ENCODE measurements at places on chromosomes 13 and 19.
A peak's percentile ranks its signal among the peaks of the same experiment; 100 is the strongest.

- DNase-seq, result no peak
These were observed 393.1 kb downstream of the KLF12 start for GRCh38 chr13:73741111-73741510.

GRCh38 chr13:92804346-92804745 is 422.3 kb upstream of the GPC6 start:
- DNase-seq, result no peak

DNA sequence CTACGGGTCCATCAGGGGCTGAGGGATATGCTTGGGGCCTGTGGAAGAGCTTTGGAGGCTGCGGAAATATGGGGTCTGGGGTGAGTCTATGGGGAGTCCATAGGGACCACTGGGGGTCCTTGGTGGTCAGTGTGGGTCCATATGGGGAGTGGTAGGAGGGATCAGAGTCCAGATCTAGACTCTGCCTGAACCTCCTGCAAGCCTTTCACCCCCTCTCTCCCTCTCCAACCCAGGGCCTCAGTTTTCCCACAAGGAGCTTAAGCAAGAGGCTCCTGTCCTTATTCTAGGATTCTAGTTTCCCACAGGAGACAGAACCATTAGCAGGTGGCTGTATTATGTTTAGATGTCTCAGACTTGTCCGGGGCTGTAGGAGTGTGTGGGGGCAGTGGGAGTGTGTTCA is 161.9 kb upstream of the TSHZ3 start:
- DNase-seq, result no peak

GRCh38 chr13:20826843-20827560 is 53.2 kb upstream of the EEF1AKMT1 start:
- DNase-seq, result no peak

GRCh38 chr19:52140032-52140710 is 433 bp upstream of the ZNF616 start:
- peak; percentile 52 for DNase-seq

GRCh38 chr19:55554741-55555152 is 9.4 kb upstream of the SBK3 start:
- no peak for DNase-seq

GRCh38 chr19:39533003-39533512 is 406 bp upstream of the EID2B start:
- no peak for DNase-seq

DNA sequence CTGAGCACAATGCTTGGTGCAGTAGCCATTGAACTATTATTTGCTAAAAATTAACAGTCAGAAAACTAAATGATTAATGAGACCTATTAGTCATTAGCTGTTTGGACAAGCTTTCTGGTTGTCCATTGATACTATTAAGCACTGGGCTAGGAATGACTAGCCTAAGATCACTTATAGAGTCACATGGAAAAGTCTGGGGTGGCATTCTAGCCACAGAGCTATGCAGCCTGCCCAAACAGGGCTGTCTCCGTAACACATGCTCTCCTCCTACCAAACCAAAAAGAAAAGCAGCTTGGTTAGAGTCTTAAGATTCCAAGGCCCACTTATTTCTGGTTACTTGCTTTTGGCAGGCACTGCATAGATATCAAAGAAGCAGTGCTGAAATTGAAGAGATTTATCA is 193.5 kb upstream of the NBEA start:
- DNase-seq, result peak; percentile 60

DNA sequence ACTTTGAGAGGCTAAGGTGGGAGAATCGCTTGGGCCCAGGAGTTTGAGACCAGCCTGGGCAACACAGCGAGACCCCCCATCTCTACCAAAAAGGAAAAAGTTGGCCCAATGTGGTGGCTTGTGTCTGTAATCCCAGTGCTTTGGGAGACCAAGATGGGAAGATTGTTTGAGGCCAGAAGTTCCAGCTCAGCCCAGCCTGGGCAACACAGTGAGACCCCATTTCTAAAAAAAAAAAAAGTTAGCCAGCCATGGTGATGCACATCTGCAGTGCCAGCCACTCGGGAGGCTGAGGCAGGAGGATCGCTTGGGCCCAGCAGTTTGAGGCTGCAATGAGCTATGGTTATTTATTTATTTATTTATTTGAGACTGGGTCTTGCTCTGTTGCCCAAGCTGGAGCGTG is 41.3 kb downstream of the CYP4F22 start:
- DNase-seq, result no peak

DNA sequence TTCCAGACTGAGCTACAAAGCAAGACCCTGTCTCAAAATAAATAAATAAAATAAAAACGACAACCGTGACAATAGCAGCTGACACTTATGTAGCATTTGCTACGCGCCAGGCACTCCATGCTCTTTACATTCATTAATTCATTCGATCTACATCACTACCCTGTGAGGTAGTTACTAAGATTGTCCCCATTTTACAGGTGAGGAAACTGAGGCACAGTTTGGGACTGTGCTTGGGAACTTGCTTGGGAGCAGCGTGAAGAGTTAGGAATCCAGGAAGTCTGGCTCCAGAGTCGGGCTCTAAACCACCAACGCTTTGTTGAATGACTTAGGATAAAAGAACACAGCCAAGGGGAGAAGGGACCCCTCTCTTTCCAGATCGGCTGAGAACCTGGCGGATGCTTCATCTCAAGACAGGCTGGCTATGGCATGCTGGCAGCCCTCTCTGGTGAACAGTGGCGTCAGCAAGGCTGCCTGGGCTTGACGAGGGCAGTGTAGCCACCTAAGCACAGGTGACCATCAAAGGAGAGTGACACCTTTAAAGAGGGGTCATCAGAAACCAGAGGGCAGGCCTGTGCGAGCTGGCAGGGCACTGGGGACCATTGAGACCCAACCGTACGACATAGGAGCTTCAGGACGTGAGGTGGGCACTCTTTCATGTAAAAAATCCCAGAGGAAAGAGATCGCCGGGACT is 591 bp downstream of the DOHH start:
- DNase-seq, result peak; percentile 51

GRCh38 chr19:41930926-41931592 is 2.8 kb upstream of the ERFL start:
- peak; percentile 66 for DNase-seq

DNA sequence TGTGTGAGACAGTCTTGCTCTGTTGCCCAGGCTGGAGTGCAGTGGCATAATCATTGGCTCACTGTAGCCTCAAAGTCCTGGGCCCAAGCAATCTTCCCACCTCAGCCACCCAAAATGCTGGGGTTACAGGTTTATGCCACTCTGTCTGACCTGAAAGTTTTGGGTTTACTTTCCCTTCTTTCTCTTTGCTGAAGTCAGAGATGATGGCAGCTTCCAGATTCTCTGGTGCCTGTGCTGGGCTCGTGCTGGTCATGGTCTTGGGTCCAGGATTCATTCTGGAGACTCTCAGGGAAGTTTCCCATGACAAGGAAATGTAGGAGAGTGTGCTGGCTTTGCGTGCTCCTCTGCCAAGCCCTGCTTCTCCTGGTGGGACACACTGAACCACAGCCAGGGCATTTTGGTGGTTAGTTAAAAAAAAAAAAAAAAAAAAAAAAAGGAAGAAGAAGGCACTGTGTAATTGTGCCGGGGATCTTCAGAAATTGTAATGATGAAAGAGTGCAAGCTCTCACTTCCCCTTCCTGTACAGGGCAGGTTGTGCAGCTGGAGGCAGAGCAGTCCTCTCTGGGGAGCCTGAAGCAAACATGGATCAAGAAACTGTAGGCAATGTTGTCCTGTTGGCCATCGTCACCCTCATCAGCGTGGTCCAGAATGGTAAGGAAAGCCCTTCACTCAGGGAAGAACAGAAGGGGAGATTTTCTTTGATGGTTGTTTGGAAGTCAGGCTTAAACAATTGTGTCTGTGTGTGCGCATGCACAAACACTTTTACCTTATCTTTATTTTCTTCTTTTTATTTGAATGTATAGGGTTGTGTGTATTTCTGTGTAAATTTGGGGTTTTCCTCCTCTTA is at the start of gene ALOX5AP:
Gene ALOX5AP, plus strand, starts transcription at position 519 of the 847 bp plus-strand sequence. Its CDS starts 63 bp downstream, at position 582.
- no peak for DNase-seq

DNA sequence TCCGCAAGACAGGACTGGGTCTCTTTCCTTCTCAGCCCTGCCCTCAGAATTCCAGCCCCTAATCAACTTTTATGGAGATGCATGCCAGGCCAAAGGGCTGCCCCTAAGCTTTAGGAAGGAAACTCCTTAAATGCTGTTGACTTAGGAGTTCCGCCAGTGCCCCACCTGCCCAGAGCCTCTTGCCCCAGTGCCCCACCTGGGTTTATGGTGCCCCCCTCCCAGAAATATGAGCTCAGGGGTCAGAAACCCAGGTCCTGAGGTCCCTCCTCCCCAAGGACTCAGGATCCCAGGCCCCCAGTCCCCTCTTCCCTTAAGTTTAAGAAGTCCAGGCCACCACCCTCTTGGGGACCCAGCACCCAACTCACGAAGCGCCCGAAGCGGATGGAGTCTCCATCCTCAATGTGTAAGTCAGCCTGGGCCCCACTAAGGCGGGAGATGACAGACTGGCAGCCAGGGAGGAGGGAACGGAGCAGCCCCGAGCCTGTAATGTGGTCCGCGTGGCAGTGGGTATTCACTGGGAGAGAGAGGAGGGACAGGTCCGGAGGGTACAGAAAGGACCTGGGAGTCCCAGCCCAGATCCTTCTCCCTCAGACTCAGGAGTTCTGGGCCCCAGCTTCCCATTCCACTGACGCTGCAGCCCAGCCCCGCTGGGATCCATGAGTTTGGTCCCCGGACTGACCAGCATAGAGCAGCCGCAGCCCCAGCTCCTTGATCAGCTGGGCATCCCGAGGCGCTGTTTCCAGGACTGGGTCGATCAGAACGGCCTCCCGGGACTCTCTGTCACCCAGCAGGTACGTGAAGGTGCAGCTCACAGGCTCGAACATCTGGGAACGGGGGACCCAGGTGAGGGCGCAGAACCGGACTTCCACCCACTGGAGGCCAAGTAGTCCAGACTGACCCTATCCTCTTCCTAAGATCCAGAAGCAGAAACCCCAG is 897 bp downstream of the ETHE1 start:
- DNase-seq, result no peak

DNA sequence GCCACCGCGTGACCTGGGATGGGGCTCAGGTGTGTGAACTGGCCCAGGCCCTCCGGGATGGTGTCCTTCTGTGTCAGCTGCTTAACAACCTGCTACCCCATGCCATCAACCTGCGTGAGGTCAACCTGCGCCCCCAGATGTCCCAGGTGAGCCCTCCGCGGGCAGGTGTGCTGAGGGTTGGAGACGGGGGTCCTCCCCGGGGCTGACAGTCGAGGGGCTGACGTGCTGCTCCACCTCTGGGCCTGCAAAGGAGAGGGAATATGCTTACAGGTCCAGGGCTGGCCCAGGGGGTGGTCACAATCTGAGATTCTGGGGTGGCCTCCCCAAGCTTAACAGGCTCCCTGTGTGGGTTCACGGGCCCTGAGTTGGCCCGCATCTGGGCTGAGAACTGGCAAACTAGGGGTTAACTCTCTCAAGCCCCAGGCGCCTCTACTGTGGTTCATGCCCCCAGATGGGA is 386 bp downstream of the VAV1 start:
- no peak for DNase-seq

GRCh38 chr19:40192758-40193586 is 1.7 kb downstream of the MAP3K10 start:
- DNase-seq, result no peak

Measured in NCI-H1417 (cell line).